ENCODE measurements at places on chromosomes 3 and 15. TPM values are rescaled to one million over a fixed set of nuclear protein-coding genes. Genes with fewer than 3 reads are reported as not detected.

DNA sequence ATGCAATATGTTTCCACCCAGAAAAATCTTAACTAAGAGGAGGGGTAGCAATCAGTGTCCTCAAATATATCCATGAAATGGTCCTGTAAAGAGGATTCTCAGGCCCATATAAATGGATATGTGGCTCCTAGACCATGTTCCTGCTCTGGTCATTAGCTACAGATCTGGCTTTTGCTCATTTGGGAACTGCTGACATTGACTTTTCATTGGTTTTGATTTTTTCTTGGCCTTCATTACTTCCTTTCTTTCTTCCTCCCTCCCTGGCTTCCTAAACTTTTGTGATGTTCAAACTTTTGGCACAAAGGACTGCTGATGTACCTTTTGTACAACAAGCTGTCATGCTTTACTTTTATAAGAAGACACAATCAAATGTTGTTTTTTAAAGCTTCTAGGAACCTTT, 41.6 kb upstream of the SNRK start:
- DNase-seq: no peak

CFAP20DC gene
- total RNA-seq: 3.3 TPM

COL6A5 gene
- not detected for total RNA-seq

DHX30 gene
- 46.4 TPM for total RNA-seq

DNA sequence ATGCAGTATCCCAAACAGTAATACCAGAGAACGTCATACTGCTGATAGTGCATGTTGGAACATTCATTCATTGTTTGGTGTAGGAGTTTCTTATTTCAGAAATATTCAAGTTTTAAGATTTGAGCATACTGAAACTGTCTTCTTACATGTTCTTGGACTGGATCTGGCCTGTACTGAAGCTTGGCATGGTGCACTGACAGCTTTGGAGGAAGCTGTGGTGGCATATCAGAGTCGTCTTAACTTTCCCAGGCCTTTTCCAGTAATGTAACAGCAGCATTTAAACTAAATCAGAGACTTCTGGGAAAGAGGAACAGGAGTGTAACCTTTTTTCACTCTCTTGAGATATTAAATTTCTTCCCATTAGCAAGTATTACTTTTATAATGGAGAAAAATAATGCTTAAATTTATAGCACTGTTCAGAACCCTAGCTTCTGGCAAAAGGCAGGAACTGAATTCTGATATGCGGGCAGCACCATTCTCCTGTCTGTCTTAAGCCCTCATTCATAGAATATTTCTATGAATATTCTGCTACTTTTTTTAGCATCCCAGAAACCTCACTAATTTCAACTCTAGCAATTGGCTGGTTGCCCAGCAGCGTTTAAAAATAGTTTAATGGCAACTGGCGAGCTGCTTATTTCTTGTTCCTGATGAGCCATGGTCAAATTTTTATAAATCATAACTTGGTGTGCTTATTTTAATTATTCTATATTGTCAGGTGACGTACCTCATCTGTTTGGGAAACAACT, 31.1 kb downstream of the DNAJC13 start:
- no peak for DNase-seq

DNA sequence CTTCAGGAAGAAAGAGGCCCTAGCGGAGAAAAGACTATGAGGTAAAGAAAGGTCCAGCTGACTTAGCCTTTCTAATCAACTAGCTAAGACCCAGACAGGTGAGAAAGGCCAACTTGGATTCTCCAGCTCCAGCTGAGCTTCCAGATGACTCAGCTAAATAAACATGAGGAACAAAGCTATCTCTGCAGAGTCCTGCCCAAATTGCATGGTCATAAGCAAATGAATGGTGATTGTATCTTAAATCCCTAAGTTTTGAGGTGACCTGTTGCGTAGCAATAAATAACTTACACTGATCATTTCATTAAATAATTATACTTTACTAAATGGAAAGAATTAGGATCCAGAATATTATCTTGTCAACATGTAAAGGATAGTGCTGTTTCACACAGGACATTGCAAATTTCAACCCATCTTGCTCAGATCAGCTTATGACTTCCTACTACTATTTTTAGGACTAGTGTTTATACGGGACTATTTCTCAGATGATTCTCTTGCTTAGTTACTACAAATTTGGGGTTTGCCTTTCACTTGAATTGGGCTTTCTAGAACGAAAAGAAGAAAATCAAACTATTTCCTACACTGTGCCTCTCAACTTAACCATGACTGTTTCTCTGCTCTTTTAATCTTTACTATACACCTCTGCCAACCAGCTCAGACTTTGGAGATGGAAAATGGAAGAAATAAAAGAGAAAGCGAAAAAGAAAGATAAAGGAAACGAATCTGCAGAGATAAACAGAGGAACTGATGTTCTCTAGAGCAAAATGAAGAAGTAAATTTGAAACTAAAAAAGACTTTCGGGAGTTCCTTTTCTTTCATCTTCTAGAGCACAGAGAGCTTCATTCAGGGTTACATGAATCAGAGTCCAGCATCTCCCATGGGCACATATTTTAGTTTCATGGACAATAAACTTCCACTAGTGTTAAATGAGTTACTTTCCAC, 6.6 kb upstream of the ADGRG7 start:
- DNase-seq: no peak

SMC4 gene
- total RNA-seq: 30.3 TPM

DNA sequence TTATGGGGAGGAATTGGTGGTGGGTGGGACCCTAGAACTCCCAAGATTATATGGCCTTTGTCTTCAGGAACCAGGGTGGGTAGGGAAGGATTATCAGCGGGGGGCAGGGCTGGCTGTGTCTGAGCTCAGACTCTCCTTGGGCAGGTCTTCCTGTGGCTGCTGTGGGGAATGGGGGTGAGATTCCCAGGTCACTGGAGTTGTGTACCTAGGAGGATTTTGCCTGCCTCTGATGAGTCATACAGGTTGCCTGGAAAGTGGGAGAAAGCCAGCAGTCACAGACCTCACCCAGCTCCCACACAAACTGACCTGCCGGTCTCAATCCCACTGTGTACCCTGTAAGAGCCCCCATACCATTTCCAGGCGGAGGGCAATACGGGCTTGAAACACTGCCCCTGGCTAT, 209.9 kb upstream of the CNTN3 start:
- DNase-seq: no peak

DNA sequence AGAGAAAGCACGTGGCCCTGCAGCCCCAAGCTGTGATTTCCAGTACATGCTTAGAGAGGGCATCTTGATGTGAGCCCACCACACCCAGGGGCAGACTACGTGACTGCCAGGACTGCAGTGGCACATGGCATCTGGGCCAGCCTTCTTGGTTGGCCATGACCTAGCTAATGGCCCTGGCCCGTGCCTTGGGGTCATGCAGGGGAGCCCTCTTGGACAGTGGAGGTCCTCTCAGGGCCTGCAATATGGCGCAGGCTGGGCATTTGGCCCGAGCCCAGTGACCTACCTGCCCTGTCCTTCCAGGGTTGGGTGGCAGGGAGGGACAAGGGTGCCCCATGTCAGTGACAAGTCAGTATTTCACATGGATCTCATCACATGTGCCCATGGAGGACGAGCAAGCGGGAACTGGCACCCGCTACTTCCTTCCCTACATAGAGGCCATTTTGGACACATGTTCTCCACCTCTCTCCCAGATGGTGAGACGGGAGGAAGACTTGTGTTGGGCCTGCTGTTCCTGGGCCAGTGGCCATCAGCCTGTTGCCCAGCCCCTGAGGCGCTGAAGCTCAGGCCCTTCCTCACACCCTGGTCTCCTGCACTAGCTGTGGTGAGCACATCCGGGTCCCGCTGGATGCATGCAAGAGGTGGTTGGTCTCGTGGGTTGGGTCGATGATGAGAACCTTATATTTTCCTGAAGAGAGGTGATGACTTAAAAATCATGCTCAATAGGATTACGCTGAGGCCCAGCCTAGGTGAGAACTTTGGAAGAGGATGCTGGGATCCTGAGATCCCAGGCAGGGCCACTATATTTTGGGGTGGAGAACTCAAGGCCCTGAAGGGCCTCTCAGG, 195.6 kb downstream of the UBE3A start:
- DNase-seq: peak; percentile 42

DNA sequence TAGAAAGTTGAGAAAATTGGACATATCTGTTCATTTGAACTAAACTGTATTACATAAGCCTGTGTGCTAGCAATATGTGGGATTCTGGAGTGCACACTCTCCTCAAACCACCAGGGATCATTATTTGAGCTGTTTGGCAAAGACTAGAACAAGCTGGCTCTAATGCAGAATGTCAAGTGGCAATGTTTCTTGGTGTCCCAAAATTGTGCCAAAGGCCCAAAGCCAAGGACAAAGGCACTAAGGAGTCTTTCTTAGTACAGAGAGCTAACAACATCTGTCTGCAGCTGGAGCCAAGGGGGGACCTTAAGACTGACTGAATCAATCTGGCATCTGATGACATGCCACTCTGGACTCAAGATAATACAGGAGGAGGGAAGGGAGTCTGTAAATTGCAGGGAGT, 76.7 kb upstream of the STRIT1 start:
- DNase-seq: no peak

DNA sequence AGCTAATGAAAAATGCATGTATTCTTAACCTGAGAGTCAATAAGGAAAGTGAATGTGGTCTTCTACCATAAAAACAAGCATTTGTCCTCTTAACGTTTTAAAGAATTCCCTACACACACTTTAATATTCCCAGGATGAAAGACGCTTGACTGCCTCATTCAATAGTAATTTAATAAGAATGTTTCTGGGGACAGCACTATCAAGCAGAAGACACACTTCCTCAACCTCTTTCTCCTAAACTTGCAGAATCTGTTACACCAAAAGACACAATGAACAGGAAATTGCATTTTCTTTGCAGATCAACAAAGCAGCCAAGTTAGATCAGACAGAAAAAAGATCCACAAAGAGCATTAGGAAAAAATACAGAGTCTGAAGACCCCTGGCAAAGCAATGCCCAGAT, 97.7 kb downstream of the PLCH1 start:
- DNase-seq: no peak

- DNase-seq: no peak
Observed at GRCh38 chr15:48330105-48330785, 984 bp upstream of the DUT start.

GRCh38 chr3:25226747-25227146, 201.3 kb upstream of the RARB start:
- DNase-seq: no peak

DNA sequence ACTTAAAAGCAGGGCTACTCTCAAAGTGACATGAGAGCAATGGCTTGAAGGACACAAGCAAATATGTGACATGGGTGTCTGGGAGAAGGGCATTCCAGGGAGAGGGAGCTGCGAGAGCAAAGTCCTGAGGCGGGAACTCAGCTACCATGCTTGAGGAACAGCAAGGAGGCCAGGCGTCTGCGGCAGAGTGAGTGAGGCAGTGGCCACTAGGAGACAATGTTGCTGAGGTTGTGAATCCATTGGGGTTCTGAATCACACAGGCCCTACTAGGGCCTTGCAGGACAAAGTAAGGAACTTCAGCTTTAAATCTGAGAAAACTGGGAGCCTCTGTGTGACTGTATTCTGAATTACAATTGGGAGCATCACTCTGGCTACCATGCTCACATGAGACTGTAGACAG, 94.1 kb upstream of the PRICKLE2 start:
- no peak for DNase-seq

ZNF280D gene
- total RNA-seq: 86.5 TPM

SUCLG2 gene
- 52.8 TPM for total RNA-seq

TRAT1 gene
- 2.0 TPM for total RNA-seq

DNA sequence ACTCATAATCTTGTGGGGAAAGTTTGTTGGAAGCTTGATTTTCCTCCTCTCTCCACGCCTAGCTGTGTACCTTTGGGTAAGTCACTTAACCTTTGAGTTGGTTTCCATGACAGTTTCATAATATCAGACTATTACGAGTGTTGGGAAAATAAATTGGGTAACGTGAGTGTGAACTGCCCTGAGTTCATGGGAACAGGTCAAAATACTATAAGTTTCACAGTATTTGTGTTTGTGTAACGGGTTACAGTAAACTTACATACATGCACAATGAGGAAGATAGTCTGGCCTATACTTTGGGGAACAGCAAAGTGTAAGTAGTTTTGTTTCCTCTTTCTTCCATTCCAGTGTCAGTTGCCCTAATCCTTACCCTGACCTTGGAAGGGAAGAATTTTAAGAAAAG, 509.9 kb downstream of the MECOM start:
- DNase-seq: no peak

WDR93 gene
- total RNA-seq: 1.0 TPM

DNA sequence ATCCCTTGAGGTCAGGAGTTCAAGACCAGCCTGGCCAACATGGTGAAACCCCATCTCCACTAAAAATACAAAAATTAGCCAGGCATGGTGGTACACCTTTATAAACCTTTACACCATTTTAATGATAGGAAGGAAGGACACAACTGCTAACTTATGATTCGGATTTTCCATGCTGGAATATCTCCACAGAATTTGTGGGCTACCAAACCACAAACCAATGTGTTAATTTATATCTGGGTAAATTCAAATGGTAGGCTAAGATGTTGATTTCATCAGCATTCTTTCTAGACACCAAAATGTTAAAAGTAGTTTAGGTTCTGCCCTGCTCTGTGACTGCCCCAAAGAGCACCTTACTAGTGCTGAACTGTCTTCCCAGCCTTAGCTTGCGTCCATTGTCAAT, 72.8 kb downstream of the POLQ start:
- DNase-seq: no peak

SLC15A2 gene
- total RNA-seq: 4.1 TPM

DNA sequence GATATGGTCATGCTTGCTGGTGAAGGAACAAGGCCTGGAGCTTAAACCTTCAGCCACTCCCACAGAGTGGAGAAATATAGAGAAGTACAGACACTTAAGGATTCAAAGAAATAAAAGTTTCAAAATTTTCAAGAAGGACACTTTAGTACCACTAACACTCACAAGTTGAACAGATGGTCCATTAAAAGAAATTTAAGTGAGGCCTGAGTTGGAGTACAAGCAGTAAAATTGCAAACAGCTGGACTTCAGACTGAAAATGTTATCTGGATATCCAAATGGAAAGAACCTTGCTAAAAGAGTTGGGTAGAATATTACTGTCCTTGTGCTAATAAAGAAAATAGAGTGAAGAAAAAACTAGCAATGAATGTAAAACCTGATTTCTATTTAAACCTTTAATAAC, 397.1 kb upstream of the KCNMB2 start:
- DNase-seq: no peak

CCDC191 gene
- total RNA-seq: 13.2 TPM

- DNase-seq: no peak
Observed at GRCh38 chr3:64218329-64218728, 6.9 kb downstream of the PRICKLE2 start.

DNA sequence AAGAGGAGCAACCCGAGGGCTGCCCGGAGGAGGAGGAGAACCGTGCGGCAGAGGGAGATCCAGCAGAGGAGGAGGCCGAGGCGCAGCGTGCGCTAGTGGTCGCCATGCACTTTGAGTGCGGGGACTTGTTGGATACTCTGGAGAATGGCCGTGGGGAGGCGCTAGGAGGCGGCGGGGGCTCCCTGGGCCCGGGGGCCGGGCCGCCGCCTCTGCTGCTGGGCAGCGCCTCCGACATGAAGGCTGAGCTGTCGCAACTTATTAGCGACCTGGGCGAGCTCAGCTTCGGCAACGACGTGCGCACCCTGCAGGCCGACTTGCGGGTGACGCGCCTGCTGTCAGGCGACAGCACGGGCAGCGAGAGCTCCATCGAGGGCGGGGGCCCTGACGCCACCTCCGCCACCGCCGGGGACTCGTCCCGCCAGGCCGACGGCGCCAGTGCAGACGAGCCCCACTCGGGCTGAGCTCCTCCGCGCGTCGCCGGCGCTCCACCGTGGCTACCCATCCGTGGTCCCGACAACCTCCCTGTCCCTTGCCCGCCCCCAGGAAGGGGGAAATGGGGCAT, 2.0 kb downstream of the FAM43A start:
- peak; percentile 63 for DNase-seq

Data from breast epithelium (tissue), 4 donors.